ENCODE measurements at places on chromosomes 3 and 15.
A peak's percentile ranks its signal among the peaks of the same experiment; 100 is the strongest.

DNA sequence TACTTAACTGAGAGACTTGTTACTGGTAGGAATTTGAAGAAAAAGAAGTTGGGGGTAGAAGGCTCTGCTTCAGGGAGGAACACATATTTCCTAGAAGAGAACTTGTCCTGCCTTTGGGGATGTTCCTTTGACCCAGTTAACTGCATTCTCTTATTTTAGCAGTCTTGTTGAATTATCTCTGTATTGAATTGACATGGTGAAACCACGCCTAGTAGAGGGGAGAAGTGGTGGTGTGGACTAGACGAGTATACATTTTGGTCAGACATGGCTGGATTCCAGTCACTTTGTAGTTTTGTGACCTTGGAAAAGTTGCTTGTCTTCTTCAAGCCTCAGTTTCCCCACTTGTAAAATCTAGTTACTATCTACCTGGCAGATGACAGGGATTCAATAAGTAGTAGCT, 87.8 kb downstream of the FNDC3B start:
- DNase-seq, result no peak

GRCh38 chr3:39216176-39216790, 23.9 kb upstream of the XIRP1 start:
- DNase-seq, result no peak

DNA sequence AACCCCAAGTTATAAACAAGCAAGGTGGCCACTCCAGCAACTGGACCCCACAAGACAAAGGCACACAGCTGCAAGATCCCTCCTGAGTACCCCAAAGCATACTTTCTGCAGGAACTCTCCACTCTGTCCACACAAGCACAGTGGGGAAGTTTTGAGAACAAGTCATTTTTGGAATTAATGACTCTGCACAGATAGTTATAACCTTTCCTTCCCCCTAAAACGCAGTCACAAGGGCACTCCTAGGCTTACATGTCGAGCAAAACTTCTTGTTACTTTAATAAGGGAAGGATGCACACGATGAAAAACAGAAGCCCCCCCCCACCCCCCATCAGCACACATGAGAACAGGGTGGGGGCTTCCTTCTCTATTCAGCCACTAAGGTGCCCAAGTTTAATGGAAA, 1.2 kb downstream of the STIMATE start:
- DNase-seq, result no peak

GRCh38 chr3:140859592-140860336, 81.9 kb upstream of the SLC25A36 start:
- no peak for DNase-seq

GRCh38 chr15:69593981-69594966, 141.7 kb downstream of the RPLP1 start:
- no peak for DNase-seq

GRCh38 chr3:45538641-45538986, 55.9 kb upstream of the LIMD1 start:
- DNase-seq, result no peak

GRCh38 chr3:48273594-48274211, 32.8 kb downstream of the ZNF589 start:
- peak; percentile 23 for DNase-seq

DNA sequence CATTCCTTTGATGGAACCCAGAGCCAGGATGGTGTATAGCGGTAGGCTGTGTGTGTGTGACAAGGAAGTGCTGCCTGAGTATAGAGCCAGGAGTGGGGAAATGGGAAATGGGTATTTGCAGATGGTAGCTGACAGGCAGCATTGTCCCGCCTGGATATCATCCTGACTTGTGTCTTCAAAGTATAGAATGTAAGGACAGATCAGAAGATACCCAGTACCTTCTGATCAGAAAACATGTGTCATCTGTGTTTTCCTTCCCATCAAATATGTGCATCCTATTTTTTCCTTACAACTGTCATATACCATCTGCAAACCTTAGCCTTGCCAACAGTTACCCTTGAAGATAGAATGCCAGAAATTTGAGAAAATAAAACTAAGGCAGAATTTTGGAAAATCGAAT, 146.2 kb upstream of the CBLB start:
- no peak for DNase-seq

All from AG09319 (cell line).